ENCODE measurements at places on chromosomes 2 and 18. TPM values are rescaled to one million over a fixed set of nuclear protein-coding genes. Genes with fewer than 3 reads are reported as not detected.

ACSL3 gene
- total RNA-seq = 86.0 TPM

ARHGAP28 gene
- total RNA-seq = 10.3 TPM

DNA sequence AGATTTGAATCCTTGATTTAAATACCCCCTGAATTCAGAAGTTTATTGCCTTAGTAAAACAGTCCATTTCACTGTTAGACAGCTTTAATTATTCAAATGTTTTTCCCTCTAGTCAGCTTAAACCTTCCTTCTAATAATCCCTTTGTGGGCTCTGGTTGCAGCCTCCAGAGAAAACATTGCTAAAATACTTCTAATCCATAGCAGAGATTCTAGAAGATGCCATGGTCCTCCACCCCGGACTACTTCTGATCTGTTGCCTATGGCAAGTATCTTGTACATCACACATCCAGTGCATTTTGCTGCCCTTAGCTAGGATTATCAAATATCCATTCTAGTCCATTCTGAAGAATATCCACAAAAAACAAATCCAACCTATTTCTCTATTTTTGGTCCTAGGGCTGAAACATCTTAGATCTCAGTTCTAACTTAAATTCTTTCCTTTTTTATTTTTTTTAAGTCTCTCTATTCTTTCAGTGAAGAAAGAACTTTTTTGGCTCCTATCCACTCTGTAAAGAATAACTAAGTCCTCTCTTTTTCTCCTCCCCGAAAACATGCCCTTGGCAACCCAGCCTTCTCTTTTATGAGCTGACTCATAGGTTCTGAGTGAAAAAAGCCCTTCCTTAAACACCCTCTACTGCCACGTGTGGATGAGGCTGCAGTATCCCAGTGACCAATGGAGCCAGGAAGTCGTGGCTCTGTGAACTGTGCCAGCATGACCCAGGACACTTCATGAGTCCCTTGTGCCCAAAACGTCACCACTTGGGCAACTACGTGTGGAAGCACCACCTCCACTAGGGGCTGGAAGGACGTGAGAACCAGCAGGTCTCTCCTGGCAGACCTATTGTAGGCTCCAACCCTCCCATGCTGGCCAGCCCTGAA, 349.8 kb downstream of the TNS1 start:
- H3K4me1 ChIP-seq = peaks cover 12% of the 10 kb centered on the region
- no peaks in the 10 kb centered on the region for H3K36me3 ChIP-seq
- no peak overlapping the region for H3K27ac ChIP-seq
- H3K4me3 ChIP-seq = no peak overlapping the region

RND3 gene
- 38.6 TPM for total RNA-seq

GRCh38 chr18:5461041-5461440, 82.8 kb downstream of the EPB41L3 start:
- H3K4me3 ChIP-seq = no peak overlapping the region
- H3K36me3 ChIP-seq = no peaks in the 10 kb centered on the region
- H3K27ac ChIP-seq = no peak overlapping the region
- no peaks in the 10 kb centered on the region for H3K27me3 ChIP-seq

DNA sequence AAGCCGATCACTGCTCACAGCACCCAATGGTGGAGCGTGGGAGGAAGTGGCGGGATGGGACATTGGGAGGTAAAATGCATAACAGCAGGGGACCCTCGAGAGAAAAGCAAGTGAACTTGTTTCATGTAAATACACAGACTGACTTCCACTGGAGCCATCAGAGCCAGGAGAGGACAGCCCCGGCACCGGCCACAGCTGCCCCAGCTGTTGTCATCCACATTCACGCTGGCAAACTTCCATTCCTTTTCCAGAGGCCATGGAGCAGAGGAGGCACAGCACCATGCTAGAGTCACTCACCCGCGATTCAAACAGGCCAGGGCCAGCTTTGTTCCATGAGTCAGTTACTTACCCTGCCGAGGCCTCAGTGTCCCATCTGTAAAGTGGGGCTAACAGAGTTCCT, 610.9 kb upstream of the SALL3 start:
- H3K27ac ChIP-seq = no peak overlapping the region
- H3K27me3 ChIP-seq = no peaks in the 10 kb centered on the region
- H3K36me3 ChIP-seq = no peaks in the 10 kb centered on the region
- no peak overlapping the region for H3K4me3 ChIP-seq

DNA sequence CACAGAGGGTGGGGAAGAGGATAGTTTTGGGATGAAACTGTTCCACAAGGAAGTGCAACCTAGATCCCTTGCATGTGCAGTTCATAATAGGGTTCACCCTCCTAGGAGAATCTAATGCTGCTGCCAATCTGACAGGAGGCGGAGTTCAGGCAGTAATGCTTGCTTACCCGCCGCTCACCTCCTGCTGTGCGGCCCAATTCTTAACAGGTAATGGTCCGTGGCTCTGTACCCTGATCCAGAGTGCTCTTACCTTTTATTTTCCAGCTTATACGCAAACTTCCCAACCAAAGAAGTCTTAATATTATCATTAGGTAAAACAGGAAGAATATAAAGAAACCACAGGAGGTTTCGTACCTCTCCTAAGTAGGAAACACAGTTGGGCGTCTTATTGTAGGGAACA, 82.7 kb upstream of the CD302 start:
- no peak for DNase-seq
- no peak overlapping the region for H3K4me3 ChIP-seq
- H3K27ac ChIP-seq = no peak overlapping the region
- no peaks in the 10 kb centered on the region for H3K36me3 ChIP-seq
- H3K27me3 ChIP-seq = no peaks in the 10 kb centered on the region
- no peaks in the 10 kb centered on the region for H3K4me1 ChIP-seq

DNA sequence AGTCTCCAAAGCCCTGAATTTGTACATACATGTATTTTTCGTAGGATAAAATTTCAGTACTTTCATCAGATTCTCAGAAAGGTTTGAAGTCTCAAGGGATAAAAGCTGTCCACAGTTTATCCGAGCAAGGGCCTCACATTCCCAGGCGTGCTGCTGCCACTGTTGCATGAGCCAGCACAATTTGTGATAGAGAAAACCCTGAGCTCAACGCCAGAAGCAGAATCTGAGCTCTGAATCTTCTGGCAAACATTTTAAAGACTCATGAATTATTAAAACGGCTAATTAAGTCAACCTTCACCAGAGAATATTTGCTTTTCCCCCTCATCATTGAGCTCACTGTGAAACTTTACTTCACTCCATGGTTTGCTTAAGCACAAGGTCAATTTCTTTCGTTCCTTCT, 38.5 kb upstream of the STPG4 start:
- H3K4me3 ChIP-seq = no peak overlapping the region
- H3K27me3 ChIP-seq = no peaks in the 10 kb centered on the region
- DNase-seq = no peak
- peaks cover 19% of the 10 kb centered on the region for H3K4me1 ChIP-seq
- no peaks in the 10 kb centered on the region for H3K36me3 ChIP-seq

STK39 gene
- total RNA-seq = 10.5 TPM

DNA sequence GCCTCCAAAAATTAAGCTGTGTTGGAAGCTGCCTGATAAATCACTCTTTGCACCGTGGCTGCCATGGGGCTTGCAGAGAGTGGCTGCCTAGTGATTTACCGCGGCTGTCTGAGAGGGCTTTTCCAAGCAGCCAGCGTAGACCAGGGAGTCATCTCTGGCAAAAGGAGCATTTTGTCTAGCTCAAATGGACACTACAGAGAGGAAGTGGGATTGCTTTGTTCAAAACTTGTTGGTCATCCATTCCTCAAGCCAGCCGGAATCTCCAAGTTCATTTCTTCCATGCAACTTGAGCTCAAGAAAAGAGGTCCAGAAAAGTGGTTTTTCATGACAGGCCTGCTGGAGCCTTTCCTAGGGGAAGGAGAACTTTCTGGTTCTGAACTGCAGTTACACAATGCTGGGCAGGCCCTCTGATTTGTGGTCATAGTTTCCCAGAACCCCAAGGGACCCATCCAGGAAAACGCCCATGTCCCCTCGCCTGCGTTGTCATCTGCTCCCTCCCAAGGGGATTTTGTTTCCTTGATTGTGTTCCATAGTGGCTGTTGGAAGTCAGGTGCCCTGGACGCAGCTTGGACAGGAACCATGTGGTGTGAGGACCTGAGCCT, 108.1 kb downstream of the TRIB2 start:
- peaks cover 27% of the 10 kb centered on the region for H3K4me1 ChIP-seq
- H3K27me3 ChIP-seq = no peaks in the 10 kb centered on the region
- H3K27ac ChIP-seq = peak overlapping the region; percentile 73
- DNase-seq = peak; percentile 26

FAM117B gene
- total RNA-seq = 13.3 TPM

RGPD4 gene
- not detected for total RNA-seq
